Fibroblast of skin of left quadriceps (primary cell): ENCODE measurements at places on chromosomes 6 and 20.

- no peak for DNase-seq
Measured at GRCh38 chr6:48996461-48997119, 466.5 kb downstream of the MMUT start.

- DNase-seq: no peak
Measured at GRCh38 chr6:7542874-7543624, 1.6 kb downstream of the DSP start.

- DNase-seq: peak; percentile 85
Measured at GRCh38 chr6:56364827-56365339, 117.5 kb upstream of the COL21A1 start.

- DNase-seq: no peak
Measured at GRCh38 chr6:82068721-82069120, 178.8 kb downstream of the IBTK start.

GRCh38 chr20:35200267-35200666, 26.2 kb upstream of the MMP24 start:
- peak; percentile 16 for DNase-seq

DNA sequence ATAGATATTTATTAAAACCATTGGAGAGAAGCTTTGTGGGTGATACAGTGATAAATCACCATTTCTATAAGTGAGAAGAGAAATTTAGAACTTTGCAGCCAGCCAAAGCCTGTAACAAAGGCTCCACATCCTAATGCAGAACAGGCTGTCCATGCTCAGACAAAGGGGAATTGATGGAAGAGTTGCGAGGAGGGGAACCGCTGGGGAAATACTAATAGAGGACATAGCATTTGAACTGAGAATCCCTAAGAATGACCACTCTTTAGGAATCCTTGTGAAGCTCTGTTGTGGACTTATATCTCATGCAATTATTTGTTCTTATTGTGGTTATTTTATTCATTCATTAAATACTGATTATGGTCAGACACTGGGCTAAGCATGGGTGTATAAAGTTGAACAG, 167.8 kb downstream of the PHF3 start:
- no peak for DNase-seq

DNA sequence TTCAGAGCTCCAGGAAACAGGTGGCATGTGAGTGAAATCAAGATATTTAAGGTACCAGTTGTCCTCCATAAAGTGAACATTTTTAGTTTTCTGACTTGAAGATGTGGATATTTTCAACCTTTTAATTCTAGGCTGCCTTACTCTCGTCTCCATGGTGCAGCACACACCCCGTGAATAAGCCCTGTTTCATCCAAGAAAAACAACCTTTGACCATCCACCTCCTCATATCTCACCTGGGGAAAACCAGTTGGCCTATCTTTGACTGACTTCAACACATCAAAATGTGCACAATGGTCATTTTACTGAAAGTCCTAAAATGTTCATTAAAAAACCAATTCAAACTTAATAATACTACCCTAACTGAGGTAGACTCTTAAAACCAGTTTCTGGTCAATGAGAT, 73.8 kb upstream of the CD2AP start:
- DNase-seq: no peak

DNA sequence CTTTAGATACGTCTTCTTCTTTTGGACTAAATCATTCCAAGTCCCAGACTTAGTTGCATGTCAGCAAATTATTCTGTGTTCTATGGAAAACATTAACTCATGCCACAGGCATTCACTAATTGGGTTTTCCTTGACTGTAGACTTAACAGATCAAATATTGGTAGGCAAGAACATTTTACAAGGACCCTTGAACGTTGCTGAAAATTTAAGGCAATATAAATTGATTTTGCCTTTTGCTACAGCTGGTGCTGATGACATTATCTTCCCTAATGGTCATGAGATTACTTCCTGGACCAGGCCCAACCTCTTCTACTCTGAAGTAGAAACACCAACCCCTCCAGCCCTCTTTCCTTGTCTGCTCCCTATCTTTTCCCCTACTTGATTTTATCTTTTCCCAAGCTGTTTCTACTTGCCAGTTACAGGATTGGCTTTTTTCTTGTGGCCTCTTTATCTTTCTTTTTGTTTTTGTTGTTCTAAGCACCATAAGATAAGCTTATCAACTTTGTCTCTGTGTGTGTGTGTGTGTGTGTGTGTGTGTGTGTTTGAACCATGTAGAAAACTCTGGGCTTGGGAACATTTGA, 514.0 kb upstream of the SOX4 start:
- DNase-seq: peak; percentile 37

- no peak for DNase-seq
Measured at GRCh38 chr6:132651062-132651461, 7.9 kb downstream of the TAAR1 start.

DNA sequence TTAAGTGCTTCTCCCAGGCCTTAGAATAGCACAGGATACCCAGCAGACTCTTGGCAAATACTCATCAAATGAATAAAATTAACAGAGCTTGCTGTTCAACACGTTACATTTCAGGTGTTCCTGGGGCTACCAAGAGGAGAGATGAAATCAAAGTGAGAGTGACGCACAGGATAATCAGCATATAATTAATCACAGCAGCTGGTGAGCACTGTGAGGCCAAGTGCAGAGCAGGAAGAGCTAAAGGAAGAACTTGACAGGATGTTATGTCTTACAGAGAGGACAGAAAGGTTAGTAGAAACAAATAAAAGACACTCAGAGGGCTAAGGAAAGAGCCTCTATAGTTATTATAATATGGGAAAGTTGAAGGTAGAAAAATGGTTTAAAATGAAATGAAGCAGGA, 8.8 kb downstream of the PPIL1 start:
- DNase-seq: no peak

DNA sequence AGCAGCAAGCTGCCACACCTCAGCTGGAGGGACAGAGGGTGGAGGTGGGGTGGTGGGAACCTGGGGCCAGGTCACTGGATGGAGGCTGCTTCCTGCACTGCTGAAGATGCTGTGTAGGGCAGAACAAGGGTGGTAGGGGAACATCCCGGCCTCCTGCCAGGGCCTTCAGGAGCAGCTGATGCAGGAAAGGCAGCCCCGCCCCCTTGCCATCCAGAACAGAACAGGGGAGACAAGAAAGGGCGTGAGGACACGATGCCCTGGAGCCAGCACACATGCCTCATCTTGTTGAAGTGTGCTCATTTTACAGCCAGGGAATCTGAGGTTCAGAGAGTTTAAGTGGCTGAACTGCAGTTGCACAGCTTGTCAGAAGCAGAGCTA, 43.1 kb upstream of the PHACTR3 start:
- DNase-seq: no peak

DNA sequence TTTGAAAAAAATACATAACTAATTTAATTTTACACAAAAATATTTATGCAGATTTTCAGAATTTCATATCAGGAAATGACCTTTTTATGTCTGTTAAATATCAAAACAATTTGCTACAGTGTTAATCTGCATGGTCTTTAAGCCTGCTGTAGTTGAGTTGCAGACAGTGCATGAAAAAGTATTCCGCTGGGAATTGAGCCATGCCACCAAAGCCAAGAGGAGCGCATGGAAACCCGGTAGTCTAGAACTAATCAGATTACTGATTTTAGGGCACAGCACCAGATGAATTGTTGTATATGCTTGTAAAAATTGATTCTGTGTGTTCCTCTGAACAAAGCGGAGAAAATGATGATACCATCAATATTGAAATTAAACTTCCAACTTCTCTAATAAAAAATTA, 34.3 kb upstream of the LAMP5 start:
- no peak for DNase-seq

GRCh38 chr20:25087186-25087929, 5.4 kb upstream of the VSX1 start:
- no peak for DNase-seq

- DNase-seq: peak; percentile 25
Measured at GRCh38 chr6:165059032-165059431, 250.4 kb downstream of the C6orf118 start.

GRCh38 chr6:95545226-95545625, 32.1 kb upstream of the MANEA start:
- DNase-seq: no peak

DNA sequence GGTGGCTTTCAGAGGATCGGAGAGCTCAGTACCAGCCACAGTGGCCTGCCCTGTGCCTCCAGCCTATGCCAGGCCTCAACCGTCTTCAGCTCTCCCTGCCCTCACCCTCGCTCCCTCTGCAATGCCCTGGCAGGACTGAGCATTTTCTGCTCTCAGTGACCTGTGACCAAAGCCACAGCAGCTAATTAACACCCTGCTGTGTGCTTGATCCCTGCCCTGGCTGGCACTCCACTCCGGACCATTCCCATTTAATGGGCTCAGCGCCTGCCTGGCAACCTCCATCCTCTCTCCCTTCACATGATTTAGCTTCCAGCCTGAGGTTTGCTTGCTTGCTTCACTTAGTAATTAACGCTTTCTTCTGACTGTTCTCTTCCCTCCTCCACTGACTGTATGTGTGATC, 287.5 kb downstream of the LRFN2 start:
- DNase-seq: no peak

DNA sequence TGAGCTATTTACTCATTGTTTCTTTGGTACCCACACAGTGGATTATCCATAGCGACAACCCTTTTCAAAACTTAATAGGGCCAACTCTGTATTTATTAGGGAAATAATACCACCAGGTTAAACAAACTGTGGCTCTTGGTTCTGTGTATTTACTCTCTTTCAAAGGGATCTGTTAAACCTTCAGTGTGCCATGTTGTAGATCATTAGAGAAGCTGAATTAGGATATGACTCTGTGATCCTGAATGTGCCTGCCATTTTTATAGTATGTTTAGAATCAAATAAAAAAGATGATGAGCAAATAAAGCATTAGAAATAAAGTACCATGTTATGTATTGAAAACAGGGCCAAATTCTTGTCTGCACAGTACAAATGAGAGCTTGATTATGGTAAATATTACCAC, 25.0 kb upstream of the SLC35D3 start:
- DNase-seq: no peak

GRCh38 chr6:119348096-119348747, 1.3 kb downstream of the MAN1A1 start:
- DNase-seq: no peak

DNA sequence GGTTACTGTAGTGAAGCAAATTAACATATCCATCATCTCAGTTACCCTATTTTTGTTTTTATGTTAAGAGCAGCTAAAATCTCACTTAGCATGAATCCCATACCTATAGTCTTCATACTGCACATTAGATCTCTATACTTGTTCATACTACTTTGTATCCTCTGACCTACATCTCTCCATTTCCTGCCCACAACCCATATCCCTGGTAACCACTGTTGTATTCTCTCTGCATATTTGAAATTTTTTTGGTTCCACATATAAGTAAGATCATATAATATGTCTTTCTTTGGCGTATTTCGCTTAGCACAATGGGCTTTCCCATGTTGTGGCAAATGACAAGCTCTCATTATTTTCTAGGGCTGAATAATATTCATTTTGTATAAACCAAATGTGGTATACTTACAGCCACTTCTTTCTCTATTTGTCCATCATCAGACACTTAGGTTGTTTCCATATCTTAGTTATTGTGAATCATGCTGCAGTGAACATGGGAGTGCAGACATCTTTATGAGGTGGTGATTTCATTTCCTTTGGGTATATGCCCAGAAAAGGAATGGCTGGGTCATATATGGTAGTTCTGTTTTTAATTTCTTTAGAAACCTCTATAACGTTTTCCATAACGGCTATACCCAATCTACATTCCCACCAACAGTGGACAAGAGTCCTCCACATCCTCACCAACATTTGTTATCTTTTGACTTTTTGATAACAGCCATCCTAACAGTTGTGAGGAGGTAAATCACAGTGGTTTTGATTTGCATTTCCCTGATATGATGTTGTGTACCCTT, 39.8 kb downstream of the BACH2 start:
- peak; percentile 91 for DNase-seq

- DNase-seq: no peak
Measured at GRCh38 chr6:151291722-151292059, 51.9 kb downstream of the AKAP12 start.

- DNase-seq: peak; percentile 4
Measured at GRCh38 chr6:25788305-25788922, 33.9 kb downstream of the SLC17A4 start.

GRCh38 chr20:37670351-37670791, 23.5 kb upstream of the CTNNBL1 start:
- DNase-seq: no peak

GRCh38 chr20:24722586-24722985, 226.5 kb upstream of the CST7 start:
- DNase-seq: no peak

GRCh38 chr20:63552481-63553249, 1.3 kb upstream of the FNDC11 start:
- no peak for DNase-seq

DNA sequence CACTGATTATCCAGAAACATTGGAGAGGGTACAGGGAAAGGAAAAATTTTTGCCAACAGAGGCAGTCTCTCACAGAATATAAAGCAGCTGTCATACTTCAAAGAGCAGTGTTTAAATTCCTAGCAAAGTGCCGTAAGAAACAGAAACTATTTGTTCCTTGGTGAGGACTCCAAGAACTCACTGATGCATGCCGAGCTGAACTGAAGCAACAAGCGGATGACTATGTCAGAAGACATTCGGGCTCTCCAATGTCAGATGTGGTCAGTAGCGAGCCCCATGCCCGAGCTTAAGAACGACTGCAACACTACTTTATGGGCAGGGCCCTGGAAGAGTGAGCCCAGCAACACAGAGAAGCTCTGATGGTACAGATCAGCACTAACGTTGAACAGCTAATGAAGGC, 54.7 kb downstream of the OR2B6 start:
- DNase-seq: no peak

DNA sequence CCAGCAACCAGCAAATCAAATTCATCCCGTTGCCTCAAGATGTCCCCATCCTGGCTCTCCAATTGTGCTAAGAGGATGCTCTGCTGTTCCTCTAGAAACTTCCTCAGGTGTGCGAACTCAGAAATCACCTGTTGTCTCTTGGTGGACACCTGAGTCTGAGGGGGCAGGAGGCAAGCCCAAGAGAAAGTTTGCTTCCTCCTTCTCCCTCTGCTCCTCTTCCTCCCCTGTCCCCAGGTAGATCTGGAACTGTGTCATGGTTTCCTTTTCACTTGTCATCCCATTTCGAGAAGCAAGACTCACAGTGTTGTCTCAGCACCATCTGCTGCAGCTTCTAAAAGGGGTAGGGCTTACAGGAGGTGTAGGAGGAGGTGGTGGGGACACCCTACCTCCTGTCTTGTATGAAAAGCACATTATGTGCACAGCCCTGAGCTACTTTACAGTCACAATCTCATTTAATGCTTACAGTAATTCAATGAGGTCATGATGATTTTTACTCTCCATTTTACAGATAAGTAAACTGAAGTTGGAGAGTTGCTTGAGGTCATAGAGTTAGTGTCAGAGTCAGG, 2.5 kb downstream of the TRIM10 start:
- DNase-seq: no peak

- no peak for DNase-seq
Measured at GRCh38 chr6:273551-274058, 18.7 kb upstream of the DUSP22 start.

- DNase-seq: no peak
Measured at GRCh38 chr6:70839286-70840266, 117.3 kb downstream of the B3GAT2 start.

GRCh38 chr6:129022011-129022553, 139.1 kb downstream of the LAMA2 start:
- no peak for DNase-seq
